ENCODE measurements at places on chromosomes 4 and X.

- no peak for DNase-seq
These were observed 98.2 kb upstream of the HHIP start for GRCh38 chr4:144547678-144548298.

DNA sequence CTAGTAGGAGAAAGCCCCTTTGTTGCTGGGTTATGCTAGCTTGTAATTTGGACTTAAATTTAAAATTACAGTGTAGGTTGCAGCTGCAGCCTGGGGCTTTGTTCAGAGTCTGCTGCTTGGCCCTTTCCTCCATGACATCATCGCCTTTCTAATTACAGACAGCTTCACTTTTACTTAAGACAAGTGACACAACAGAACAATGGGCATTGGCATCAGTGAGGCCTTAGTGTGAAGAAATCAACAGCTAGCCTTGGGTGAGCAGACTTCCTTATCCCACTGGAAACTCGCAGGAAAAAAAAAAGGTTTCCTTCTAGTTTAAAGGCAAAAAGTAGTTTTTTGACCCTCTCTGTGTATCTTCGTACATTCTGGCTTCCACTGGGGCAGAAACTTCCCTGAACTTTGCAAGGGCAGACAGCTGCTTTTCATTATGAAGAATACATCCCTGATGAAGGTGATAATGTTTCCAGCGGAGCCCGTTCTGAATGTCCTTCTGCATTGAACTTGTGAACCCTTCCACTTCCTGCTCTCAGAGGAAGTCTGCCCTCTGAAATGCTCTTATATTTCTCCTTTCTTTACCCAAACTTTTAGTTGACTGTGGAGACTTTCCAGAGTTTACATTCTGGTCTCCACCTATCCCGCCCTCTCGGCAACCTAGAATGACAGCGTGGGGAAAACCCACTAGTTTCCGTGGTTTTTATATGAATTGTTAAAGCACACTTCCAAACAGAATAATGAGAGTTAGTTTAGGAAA is 123.2 kb upstream of the FAM9C start:
- DNase-seq, result no peak

- DNase-seq, result no peak
These were observed 3.3 kb downstream of the PCDH10 start for GRCh38 chr4:133152330-133152821.

DNA sequence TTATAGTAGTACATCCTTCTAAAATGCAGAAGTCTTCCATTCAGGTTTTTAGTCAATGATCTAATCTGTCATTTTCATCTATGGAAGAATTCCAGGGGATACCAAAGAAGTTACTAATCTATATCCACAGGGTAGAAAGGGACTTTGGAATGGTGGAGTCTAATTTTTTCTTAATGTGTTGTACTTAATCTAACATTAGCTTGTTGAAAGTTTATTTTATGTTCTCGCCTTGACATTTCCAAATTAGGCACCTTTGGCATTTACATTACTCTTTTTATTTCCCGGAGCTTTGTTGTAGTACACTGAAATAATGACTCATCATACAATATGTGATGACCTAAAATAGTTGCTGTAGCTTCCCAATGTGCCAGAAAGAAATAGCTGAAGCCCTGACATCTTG is 91.5 kb downstream of the HTR2C start:
- no peak for DNase-seq

DNA sequence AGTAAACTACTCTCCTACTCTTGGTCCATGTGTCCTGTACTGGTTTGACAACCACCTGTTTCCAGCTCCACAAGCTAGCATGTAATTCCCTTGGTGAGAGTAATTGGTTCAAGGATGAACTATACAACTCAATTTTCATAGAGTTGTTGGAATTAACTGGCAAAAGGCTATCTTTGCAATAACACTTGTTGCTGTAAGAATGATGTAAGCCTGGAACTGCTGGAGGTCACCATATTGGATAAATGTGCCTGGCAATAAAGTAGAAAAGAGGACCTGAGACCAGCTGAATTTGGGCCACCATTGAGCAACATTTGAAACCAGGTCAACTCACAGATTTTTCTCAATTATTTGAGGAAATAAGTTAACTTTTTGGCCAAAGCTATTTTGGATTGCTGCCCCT is 175.5 kb downstream of the CAMK2D start:
- no peak for DNase-seq

- no peak for DNase-seq
These were observed 49.3 kb downstream of the CBR4 start for GRCh38 chr4:168960716-168961115.

DNA sequence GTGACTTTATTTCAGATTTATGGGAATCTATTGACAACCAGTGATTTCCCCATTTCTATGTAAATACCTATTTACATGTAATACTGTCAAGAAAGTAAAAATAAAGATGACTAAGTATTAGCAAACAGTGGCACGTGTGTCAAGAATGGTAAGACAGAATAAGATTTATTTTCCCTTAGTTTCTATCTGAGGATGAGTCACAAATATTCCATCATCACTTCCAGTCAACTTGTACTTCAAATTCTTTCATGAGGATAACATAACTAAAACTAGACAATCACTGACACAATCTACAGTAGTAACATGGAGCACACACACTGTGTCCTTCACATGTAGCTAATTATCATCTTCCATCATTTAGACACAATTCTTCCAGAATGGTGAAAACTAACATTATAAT is 625.3 kb upstream of the PCDH7 start:
- no peak for DNase-seq

GRCh38 chr4:130689181-130689580 is 1593.2 kb downstream of the C4orf33 start:
- no peak for DNase-seq

GRCh38 chrX:124388562-124388961 is 42.2 kb downstream of the SH2D1A start:
- DNase-seq, result peak; percentile 62

DNA sequence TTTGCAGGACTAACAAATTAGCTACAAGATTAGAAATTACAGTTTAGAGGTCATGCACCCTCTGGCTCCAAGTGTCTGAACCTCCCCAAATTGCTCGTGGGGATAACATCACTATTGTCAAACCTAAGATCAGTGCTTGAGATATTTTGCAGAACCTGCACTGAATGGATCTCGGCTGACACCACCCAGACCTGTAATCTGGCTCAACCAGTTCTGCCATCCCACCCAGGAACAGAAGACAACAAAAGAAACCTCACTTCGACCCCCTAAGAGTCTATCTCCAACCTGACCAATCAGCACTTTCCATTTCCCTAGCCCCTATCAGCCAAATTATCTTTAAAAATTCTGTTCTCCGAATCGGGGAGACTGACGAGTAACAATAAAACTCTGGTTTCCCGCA is 318.7 kb downstream of the NAP1L3 start:
- no peak for DNase-seq

- peak; percentile 38 for DNase-seq
These were observed 18.7 kb downstream of the FAM184B start for GRCh38 chr4:17762726-17763125.

GRCh38 chrX:28888416-28888815 is 301.2 kb downstream of the IL1RAPL1 start:
- no peak for DNase-seq

DNA sequence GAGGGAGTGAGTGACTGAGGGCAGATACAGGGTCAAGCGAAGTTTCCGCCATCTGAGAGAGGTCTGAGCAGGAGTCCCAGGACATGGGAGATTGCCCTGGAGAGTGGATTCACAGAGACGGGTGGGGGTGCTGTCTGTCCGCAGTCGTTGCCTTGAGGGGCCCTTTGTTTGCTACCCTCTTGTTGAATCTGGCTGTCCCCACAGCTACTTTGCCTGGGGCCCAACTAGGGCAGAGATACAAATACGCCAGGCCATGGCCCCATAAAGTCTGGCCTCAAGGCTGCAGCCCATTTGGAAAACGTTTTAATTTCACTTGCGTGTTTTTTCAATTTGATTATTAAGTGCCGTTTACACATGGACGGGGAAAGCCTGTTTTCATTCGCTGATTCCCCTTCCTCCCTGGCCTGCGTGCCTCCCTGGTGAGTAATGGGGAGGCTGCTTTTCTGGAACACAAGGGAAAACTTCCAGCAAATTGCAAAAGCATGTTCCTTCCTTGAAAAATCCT is 134.4 kb downstream of the SMIM20 start:
- DNase-seq, result no peak

- no peak for DNase-seq
These were observed 57.5 kb upstream of the SORCS2 start for GRCh38 chr4:7134737-7135388.

GRCh38 chr4:89416960-89417359 is 109.4 kb upstream of the GPRIN3 start:
- no peak for DNase-seq

GRCh38 chrX:134669378-134670098 is 11.3 kb upstream of the PLAC1 start:
- DNase-seq, result no peak
